ENCODE measurements at places on chromosomes 4 and X. TPM values are rescaled to one million over a fixed set of nuclear protein-coding genes. Genes with fewer than 3 reads are reported as not detected.

DNA sequence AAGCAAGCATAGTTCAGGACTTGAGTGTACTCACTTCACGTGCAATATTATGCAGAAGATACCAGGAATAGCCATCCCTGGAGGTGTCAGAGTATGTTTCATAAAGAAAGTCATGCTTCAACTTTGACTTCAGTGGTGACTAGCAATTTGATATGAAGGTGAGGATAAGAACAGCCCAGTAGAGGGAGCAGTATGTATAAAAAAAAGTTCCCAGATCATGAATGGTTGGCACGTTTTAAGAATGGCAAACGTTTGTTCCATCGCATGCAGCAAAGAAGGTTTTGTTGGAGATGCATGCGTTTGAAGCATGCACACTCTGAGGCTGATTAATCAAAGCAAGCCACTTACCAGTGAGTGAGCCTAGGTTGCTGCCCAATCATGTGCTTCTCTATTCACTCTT, 33.5 kb upstream of the SLITRK4 start:
- no peak for DNase-seq
- no peaks in the 10 kb centered on the region for H3K36me3 ChIP-seq
- no peaks in the 10 kb centered on the region for H3K27me3 ChIP-seq
- no peaks in the 10 kb centered on the region for H3K4me1 ChIP-seq
- no peak overlapping the region for H3K4me3 ChIP-seq

DNA sequence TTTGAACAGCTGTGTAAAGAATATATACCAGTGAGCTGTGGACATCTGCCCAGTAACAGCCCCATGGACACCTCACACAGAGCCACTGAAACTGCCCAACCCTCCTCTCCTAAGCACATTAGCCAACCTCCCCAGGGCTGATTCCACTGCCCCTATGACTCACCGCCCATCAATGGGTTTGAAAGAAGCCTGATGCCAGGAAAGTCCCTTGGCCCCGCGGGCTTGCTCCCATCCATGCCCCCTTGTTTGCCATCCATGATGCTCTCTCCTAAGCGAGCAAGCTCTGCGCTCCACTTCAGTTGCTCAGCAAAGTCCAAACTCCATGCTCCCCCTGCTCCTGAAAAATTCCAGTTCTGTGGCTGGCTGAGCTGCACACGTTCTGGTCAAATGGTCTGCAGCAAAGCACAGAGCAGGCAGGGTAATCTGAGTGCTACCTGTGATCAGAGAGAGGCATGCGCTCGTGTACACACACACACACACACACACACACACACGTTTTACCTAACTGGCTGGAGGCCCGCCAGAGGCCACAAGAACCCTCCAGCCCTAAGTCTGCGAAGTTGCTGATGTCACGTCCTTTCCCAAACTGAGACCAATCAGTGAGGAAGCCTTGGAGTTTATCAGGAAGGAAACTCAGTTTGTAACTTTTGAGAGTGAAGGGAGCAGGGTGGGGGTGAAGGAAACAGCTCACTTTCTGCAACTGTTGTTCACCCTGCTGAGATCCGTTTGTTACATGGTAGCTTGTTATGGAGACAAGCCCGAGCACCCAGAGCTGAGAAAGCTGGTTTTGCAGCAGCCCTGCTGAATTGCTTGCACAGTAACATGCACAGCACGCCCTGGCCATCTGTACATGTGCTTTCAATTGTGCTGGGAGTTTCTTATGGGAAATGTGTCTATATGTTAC, at the start of gene ASB9:
Gene ASB9 (minus strand): TSS at position 466 of the 904 bp plus-strand sequence. CDS start 209 bp downstream, at position 257.
- no peaks in the 10 kb centered on the region for H3K27me3 ChIP-seq
- no peaks in the 10 kb centered on the region for H3K36me3 ChIP-seq
- H3K27ac ChIP-seq, result peak within 1 kb of the TSS; percentile 34
- DNase-seq, result no peak

Gene DCX
- total RNA-seq, result not detected

GRCh38 chrX:20402956-20403355, 136.2 kb upstream of the RPS6KA3 start:
- DNase-seq, result no peak
- H3K4me3 ChIP-seq, result no peak overlapping the region
- no peaks in the 10 kb centered on the region for H3K27me3 ChIP-seq
- H3K36me3 ChIP-seq, result no peaks in the 10 kb centered on the region

DNA sequence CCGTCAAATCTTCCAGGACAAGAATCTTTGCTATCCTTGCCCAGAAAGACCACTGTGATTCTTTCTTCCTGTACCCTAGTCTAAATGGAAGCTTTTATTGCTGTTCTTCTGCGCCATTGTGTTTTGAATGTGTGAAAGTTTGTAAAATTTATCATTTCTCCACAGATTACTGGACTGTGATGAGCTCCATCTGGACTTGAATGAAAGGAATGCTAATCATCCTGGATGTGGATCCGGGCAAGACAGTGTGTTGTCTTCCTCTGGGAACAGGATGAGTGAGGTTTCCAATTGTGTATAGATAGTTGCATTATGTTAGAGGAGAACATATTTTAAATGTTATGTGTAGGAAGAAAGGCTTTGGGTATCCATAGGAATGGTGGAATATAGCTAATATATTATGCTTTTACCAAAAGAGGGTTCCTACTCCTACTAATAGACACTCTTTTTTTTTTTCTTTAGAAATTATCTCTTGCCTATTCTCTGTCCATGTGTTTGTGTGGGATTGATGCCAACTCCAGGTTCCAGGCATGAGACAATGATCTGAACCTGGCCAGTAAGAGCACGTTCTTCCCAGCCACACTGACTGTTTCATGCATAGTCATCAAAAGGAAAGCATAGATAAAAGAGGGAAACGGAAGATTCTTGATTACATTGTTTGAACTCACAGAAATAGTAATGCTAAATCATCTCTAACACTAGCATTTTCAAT, 803.6 kb upstream of the ADGRL3 start:
- no peak overlapping the region for H3K4me3 ChIP-seq
- no peak for DNase-seq
- no peak overlapping the region for H3K27ac ChIP-seq
- H3K27me3 ChIP-seq, result no peaks in the 10 kb centered on the region
- H3K36me3 ChIP-seq, result peaks cover 1% of the 10 kb centered on the region
- H3K4me1 ChIP-seq, result peaks cover 2% of the 10 kb centered on the region

DNA sequence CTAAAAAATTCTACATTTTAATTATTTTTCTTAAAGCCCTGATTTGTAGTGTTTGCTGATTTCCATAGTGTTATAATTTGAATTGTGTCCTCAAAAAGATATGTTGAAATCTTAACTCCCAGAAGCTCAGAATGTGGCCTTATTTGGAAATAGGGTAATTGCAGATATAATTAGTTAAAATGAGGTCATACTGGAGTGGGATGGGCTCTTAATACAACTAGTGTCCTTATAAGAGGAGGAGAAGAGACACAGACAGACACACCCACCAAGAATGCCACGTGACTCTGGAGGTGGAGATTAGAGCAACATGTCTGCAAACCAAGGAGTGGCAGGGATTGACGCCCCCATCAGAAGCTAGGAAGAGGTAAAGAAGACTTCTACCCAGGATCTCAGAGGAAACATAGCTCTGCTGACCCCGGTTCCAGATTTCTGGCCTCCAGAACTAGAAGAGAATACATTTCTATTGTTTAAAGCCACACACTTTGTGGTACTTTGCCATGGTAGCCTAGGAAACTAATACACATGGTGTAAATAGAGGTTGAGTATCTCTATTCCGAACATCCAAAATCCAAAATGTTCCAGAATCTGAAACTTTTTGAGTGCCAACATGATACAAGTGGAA, 70.5 kb upstream of the IRF2 start:
- no peaks in the 10 kb centered on the region for H3K27me3 ChIP-seq
- no peak for DNase-seq
- H3K36me3 ChIP-seq, result no peaks in the 10 kb centered on the region
- peaks cover 15% of the 10 kb centered on the region for H3K4me1 ChIP-seq
- H3K4me3 ChIP-seq, result no peak overlapping the region

DNA sequence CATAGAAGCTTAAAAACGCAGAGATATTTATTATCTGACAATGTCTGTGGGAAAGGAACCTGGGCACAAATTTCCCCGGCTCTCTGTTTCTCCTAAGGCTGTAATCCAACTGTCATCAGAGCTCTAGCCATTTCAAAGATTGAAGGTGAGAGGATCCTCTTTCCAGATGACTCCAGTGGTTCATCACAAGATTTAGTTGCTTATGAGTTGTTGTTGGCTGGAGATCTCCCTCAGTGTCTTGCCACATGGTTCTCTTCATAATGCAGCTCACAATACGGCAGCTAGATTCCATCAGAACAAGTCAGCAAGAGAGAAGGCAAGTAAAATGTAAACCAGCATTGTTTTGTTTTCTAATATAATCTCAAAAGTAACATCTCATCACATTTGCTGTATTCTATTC, 369.4 kb downstream of the GASK1B start:
- H3K36me3 ChIP-seq, result peaks cover 5% of the 10 kb centered on the region
- H3K27ac ChIP-seq, result no peak overlapping the region
- no peaks in the 10 kb centered on the region for H3K27me3 ChIP-seq
- H3K4me3 ChIP-seq, result no peak overlapping the region
- peaks cover 6% of the 10 kb centered on the region for H3K4me1 ChIP-seq

DNA sequence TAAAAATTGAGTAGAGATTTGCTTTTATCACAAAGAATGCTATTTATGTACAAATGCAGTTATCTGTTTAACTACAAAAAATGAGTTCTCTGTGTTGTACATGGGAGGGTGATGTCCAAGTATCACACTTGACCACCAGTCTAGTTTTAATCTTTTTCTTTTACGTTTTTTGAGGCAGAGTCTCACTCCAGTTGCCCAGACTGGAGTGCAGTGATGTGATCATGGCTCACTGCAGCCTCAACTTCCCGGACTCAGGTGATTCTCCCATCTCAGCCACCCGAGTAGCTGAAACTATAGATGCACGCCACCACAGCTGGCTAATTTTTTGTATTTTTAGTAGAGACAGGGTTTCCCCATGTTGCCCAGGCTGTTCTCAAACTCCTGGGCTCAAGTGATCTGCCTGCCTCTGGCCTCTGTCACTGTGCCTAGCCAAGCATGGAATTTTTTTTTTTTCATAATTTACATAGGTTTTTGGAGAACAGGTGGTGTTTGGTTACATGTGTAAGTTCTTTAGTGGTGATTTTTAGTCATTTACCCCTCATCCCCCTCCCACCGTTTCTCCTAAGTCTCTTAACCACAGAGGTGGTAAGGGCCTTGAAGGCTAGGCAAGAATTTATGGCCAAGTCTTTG, 47.9 kb upstream of the RPA4 start:
- no peaks in the 10 kb centered on the region for H3K4me1 ChIP-seq
- H3K27ac ChIP-seq, result no peak overlapping the region
- no peaks in the 10 kb centered on the region for H3K36me3 ChIP-seq
- no peak overlapping the region for H3K4me3 ChIP-seq
- H3K27me3 ChIP-seq, result no peaks in the 10 kb centered on the region

GRCh38 chrX:51420610-51421009, 75.8 kb downstream of the NUDT11 start:
- H3K27ac ChIP-seq, result no peak overlapping the region
- no peaks in the 10 kb centered on the region for H3K4me1 ChIP-seq
- H3K4me3 ChIP-seq, result no peak overlapping the region
- no peaks in the 10 kb centered on the region for H3K36me3 ChIP-seq

Gene DCHS2
- 0.13 TPM for total RNA-seq

Gene EXOC1L
- total RNA-seq, result not detected

DNA sequence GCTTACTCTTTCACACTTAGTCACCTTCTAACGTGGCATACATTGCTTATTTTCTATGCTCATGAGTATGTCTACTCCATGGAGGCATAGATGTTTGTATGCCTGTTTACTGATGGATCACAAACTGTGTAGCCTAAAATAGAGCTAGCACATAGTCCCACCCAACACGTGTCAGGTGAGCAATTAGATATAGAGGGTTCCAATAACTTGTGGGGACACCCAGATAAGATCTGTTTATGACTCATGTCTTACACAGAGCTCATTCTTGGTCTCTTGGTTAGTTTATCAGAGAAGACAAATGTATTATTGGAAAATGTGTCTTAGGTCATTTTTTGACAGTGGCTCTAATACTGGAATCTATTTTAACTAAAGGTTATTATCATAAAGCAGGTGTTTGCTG, 6.8 kb downstream of the ZFP42 start:
- DNase-seq, result no peak
- H3K27me3 ChIP-seq, result no peaks in the 10 kb centered on the region
- H3K36me3 ChIP-seq, result no peaks in the 10 kb centered on the region
- peaks cover 16% of the 10 kb centered on the region for H3K4me1 ChIP-seq
